T-cell (primary cell): ENCODE measurements at places on chromosomes 7 and 10.

DNA sequence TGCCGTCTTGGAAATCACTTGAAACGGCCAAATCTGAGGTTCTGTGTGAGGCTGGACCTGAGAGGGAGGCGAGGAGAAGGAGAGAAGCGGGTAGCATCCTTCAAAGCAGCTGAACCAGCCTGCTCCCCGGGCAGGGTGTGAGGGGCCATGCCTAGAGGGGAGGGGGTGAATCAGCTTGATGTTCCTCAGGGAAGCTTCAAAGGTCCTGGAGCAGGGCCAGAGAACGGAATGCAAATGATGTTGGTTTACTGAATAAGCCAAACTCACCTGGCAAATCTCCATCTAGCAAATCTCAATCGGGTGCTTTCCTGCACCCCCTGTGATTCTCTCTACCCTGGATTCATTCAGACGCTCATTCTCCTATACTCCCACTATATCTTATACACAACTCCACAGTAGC, 226.9 kb downstream of the WDR11 start:
- no peak for DNase-seq

DNA sequence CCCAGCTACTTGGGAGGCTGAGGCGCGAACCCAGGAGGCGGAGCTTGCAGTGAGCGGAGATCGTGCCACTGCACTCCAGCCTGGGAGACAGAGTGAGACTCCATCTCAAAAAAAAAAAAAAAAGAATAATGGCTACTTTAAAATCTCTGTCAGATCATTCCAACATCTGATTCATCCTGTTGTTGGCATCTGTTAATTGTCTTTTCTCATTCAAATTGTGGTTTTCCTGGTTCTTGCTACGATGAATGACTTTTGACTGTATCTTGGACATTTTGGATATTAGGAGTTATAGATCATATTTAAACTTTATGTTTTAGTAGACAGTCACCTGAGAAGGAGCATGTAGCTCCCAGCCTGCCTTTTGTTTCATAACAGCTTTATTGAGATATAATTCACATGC, 8.5 kb downstream of the TPST1 start:
- no peak for DNase-seq

DNA sequence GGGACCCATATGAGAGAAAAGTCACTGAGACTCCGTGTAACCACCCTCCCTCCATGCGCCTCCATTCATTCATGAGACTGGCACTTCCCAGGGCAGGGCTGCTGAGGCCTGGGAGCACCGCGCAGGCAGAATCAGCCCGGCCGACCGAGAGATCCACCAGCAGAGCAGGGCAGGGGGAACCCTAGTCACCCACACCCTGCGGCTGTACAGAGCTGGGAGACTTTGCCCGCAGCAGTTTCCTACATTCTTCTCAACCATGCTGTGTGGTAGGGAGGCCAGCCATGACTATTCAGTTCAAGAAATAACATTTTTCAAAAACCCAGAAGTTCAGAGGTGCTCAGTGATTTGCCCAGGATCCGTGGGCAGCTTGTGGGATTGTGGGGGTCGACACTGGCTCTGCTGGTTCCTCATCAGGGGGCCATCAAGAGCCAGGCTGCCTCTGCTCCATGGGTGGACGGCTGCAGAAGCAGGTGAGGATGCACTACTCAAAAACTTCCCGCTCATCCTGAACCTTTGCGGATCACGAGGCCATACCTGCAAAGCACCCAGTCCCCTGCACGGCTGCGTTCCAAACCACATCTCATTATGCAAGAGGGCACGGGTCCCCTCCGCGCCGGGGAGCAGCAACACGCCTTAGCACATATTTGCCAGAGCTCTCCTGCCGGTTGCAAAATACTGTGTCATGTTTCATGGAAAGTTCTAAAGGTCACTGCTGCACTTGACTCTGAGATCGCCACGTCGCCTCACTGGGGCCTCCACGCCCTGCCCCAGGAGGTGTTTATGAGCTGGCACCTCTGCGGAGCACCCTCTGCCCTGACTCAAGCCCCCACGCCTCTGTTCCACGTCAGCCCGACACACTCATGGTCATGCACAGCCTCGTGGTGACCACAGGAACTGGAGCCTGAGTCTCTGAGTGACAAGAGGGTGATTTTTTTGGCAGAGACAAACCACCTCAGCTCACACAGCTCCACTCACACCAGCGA, 132.0 kb downstream of the PRKAG2 start:
- no peak for DNase-seq

DNA sequence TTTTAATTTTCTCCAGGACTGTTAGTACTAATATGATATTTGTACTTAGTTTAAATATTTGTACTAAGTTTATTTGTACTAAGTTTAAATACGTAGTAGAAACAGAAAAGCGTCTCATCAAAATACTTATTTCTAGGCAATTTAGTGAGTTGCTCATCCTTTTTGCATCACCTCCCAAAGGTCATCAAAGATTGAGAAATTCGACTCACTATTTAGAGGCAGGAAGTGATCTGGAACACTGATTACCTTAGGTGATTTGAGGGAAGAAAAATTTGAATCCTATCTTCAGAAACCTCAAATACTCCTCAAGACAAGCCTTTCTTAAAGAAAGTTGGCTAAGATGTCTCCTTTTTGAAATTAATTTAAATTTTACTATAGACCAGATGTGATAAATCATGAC, 14.5 kb downstream of the WNT16 start:
- no peak for DNase-seq

- DNase-seq: no peak
Observed at GRCh38 chr10:1036341-1036791, 10.7 kb upstream of the IDI2 start.

DNA sequence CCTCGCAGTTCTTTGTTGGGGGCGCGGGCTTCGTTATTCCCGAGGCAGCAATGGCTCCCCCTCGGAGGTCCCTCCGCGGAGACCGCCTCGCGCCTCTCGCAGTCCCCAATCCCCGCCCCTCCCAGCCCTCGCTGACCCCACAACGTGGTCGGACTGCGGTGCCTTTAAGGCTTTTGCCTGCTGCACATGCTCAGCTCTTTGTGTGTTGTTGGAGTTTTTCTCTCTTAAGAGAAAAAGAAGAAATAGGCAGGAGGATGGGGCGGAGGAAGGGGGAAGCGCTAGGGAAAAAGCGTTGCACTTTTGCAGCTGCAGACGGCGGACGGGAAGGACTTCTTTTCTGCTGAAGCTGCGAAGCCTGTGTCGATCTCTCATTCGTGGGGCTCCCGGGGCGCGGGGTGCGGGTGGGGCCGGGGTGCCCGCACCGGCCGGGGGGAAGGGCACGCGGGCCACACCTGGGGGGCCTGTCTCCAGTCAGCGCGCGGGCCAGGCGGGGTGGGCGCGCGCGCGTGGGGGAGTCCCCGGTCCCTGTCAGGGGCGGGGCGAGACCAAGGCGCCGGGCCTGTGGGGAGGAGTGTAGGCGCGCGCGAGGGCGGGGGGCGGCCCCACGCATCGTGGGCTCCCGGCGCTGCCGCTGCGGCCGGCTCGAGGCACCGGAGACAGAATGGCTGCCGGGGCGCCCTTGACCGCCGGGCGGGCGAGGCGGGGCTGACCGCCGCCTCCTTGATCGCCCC, 445 bp upstream of the ATRNL1 start:
- peak; percentile 15 for DNase-seq
